Activated gamma-delta T cell (primary cell): ENCODE measurements at places on chromosomes 7 and 10.

- no peak for DNase-seq
Observed at GRCh38 chr7:51324206-51324898, 7.7 kb upstream of the COBL start.

DNA sequence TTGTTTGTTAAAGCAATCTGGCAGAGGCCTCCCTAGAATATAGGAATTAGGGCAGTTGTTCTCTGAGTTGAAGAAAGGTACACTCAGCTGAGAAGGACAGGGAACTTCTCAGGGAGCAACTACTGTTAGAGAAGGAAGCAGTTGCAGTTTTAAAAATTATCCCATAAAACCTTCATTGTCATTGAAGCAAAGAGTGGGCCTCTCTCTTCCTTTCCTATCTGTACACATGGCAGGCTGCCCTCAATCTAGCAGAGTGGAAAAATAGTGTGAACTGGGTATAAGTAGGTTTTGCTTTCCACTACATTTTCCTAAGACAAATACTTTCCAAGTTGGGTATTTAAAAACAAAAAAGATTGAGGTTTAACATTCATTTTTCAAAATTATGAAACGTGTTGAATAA lies 236.7 kb upstream of the KLF14 start:
- DNase-seq = no peak

GRCh38 chr7:109256762-109257560 lies 687.3 kb downstream of the DNAJB9 start:
- DNase-seq = no peak

DNA sequence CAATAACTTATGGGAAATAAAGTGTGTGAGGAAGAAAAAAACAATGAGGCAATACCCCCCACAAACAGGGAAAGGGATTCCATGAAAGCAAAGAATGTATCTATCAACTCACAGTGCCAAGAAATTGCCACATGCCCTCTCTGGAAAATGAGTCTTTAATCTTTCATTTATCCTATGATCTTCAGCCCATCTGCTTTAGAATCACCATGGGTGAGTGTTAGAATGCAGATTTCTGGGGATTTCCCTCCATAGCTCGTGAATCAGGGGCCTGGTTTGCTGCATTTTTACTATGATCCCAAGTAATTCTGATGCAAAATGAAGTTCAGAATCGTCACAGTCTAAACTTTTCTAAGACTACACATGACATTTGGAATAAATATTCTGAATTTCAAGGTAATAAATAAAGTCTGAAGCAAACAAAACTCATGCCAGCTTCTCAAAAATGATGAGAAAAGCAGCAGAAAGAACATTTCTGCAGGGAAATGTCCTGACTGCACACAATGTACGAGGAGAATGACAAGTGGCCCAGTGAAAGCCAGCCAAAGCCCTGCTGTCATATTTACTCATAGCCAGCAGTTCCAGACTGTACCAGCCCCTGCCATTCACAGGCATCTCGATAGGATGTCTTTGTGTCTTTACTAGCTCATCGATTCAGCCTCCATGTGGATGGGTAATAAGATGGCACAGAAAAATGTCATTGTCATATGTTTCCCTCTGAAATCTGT lies 167.1 kb downstream of the ELMO1 start:
- DNase-seq = no peak

- DNase-seq = no peak
Observed at GRCh38 chr10:96415150-96415890, 56.5 kb upstream of the OPALIN start.
